Activated CD4-positive, alpha-beta memory T cell treated with anti-CD3 and anti-CD28 coated beads for 36 hours (primary cell): ENCODE measurements at places on chromosomes 12 and 14.

DNA sequence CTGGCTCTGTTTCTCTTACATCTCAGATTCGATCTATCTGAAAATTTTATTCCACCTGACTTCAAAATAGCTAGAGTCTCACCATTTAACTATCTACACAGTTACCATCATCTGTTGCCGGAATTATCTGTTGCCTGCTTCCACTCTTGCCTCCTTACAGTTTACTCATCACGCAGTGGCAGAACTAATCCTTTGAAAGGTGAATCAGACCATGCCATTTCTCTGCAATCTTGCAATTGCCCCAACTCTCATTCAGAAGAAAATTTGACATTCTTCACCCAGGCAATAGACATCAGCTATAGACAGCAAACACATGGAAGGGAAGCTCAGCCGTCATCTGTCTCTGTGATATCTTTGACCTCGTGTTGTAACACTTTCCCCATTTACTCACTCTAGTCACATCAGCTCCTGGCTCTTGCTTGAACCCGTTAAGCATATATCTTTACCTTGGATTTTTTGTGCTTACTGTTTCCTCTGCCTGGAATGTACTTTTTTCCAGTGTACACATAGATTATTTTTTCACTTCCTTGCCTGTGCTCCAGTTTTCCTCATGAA, 85.5 kb downstream of the PDE3A start:
- no peak for DNase-seq

DNA sequence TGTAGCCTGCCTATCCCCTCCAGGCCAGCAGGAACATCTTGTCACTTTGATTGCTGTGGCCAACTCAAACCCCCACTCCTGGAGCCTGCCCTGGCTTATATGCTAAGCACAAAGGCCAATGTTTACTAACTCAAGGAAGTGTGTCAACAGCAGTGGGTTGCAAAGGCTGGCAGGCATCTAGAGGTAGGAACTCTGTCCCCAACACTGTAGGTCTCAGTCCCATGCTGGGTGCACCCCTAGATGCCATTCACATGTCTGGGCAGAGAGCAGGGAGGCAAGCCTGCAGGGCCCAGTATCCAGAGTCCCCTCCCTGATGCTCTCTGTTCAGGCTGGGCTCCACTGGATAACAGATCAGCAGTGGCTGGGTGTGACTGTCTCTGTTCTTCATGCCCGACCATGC, 1.6 kb upstream of the HPD start:
- no peak for DNase-seq

DNA sequence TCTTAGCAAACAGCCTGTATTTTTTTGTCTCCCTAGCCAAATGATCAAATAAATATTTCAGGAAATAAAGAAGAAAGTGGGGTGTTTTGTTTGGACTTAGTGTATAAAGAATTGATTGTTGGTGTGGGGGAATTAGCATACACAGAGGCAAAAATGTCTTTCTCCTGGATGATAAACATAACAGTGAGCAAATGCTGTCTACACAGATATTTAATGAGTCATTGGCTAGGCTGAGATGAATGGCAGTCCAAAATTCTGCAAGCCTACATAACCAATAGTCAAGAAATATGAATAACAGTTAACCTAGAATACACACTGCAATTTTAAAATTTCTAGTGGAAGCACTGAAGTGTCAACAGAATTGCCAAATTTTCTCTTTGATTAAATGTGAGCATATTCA, 35.8 kb downstream of the MYF5 start:
- DNase-seq = no peak

DNA sequence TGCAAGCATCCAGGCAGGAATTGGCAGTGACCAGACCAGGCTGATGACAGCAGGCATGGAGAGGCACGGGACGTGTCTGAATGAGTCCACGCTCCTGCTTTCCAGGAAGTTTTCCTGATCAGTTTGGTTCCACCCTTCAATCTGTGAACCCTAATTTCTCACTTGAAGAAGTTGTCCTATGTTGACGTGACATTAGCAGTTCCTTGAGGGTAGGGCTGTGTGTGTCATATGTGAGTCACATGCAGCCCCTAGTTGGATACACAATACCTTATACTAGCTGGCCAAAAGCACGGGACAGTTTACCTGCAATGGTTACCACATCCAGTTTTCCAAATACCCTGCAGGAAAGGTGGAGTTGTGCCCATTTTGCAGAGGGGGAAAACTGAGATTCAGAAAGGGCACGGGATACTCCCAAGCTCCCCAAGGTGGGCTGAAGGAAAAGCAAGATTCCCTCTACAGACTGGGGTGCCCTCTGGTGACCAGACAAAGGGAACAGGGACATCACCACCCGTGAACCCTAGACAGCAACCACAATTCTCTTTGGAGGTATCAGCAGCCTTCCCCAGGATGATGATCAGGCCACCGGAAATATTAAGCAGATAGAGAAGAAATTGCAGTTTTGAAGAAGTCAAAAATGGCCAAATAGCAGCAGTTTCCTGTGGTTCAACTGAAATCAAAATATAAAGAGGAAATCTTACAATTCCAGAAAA, 194.5 kb downstream of the PHETA1 start:
- DNase-seq = no peak
